Gastrocnemius medialis (tissue), 4 donors: ENCODE measurements at places on chromosomes 16 and 17. TPM values are rescaled to one million over a fixed set of nuclear protein-coding genes. Genes with fewer than 3 reads are reported as not detected.

- H3K4me1 ChIP-seq = no peaks in the 10 kb centered on the region
- H3K4me3 ChIP-seq = no peak overlapping the region
- H3K27ac ChIP-seq = no peak overlapping the region
- no peak for DNase-seq
- no peaks in the 10 kb centered on the region for H3K36me3 ChIP-seq
Observed at GRCh38 chr17:21358682-21359482, 17.3 kb upstream of the KCNJ12 start.

DNA sequence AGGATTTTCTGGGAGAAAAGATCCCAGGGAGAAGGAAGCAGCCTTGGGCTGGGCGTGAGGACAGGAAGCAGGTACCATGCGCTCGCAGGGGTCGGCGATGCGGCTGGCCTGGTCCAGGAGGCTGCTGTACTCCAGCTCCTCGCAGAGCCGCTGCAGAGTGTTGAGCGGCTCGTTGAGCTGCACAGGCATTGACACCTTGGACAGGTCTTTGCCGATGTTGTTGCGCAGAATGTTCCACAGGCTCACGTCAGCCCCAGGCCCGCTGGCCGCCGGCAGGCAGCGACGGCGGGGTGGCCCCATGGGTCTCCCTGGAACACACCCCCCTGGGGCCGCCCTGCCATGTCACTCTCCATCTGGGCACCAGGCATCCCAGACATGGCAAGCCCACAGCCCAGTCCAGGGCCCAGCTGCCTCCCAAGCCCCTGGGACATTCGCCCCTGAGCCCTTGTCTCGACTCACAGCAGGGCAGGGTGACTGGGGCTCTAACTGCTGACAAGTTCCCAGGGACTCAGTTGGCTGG lies 8.0 kb downstream of the OSBPL7 start:
- H3K36me3 ChIP-seq = peaks cover 45% of the 10 kb centered on the region
- no peak for DNase-seq
- H3K4me3 ChIP-seq = no peak overlapping the region
- H3K27me3 ChIP-seq = no peaks in the 10 kb centered on the region

DNA sequence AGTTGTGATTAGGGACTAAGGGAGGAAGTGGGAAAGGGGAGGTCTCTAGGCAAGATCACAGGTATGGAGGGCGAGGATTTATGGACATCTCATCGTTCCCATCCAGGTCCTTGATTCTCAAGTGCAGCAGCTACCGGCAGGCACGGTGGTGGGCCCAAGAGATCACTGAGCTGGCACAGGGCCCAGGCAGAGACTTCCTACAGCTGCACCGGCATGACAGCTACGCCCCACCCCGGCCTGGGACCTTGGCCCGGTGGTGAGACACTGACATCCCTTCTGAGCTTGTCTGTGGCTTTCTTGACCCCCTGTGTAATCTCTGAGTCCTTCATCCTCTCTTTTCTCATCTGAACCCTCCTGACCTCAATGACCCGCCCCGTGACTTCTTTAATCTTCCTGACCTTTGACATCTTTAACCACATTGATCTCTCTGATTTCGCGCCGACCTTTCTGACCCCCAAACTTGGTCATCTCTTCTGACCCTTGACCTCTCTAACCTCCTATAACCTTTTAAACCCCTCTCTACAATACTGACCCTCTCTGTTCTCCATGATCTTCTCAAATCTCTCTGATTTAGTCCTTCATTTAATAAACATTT lies 3.8 kb downstream of the PLD2 start:
- H3K4me1 ChIP-seq = peaks cover 29% of the 10 kb centered on the region
- DNase-seq = no peak
- H3K27me3 ChIP-seq = no peaks in the 10 kb centered on the region
- no peak overlapping the region for H3K4me3 ChIP-seq
- no peak overlapping the region for H3K27ac ChIP-seq
- no peaks in the 10 kb centered on the region for H3K36me3 ChIP-seq

DNA sequence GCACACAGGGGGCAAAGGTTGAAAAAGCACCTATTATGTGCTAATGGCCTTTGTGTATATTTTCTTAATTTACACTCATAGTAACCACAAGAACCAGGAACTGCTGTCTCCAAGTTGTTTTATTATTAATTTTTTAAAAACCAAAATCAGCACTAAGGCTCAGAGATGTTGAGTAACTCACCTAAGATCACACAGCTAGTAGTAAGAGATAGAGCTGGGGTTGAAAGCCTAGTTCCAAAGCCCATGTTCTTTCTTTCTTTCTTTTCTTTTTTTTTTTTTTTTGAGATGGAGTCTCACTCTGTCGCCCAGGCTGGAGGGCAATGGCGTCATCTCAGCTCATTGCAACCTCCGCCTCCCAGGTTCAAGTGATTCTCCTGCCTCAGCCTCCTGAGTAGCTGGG lies 75.3 kb downstream of the SDK2 start:
- DNase-seq = no peak
- H3K4me1 ChIP-seq = no peaks in the 10 kb centered on the region
- no peak overlapping the region for H3K4me3 ChIP-seq
- no peaks in the 10 kb centered on the region for H3K27me3 ChIP-seq

DNA sequence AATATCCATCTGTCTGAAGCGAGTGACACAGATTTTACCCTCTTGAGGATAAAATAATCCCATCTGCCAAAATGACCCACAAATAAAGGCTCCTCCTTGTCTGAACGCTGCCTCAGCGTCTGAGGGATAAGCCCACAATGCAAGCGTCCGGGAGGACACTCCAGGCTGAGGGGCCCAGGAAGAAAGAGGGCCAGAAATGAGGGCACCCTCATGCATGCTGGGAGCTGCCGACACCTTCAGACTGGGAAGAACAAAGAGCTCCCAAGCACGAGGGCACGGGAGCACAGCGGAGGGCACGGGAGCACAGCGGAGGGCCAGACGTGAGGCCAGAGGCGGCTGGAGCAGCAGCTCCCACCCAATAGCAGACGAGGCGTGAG lies 126.9 kb downstream of the ZNF778 start:
- peaks cover 41% of the 10 kb centered on the region for H3K4me1 ChIP-seq

- H3K4me1 ChIP-seq = no peaks in the 10 kb centered on the region
- no peaks in the 10 kb centered on the region for H3K36me3 ChIP-seq
- H3K27ac ChIP-seq = no peak overlapping the region
- no peak for DNase-seq
Observed at GRCh38 chr17:72379516-72379915, 258.7 kb downstream of the SOX9 start.

GRCh38 chr16:85412911-85413520 lies 200.1 kb upstream of the GSE1 start:
- H3K27me3 ChIP-seq = no peaks in the 10 kb centered on the region
- DNase-seq = peak; percentile 8
- no peaks in the 10 kb centered on the region for H3K36me3 ChIP-seq
- H3K27ac ChIP-seq = no peak overlapping the region
- H3K4me3 ChIP-seq = no peak overlapping the region

GRCh38 chr17:19728084-19728495 lies 11.7 kb upstream of the SLC47A2 start:
- no peaks in the 10 kb centered on the region for H3K27me3 ChIP-seq
- H3K4me1 ChIP-seq = peaks cover 34% of the 10 kb centered on the region
- no peak overlapping the region for H3K4me3 ChIP-seq
- no peaks in the 10 kb centered on the region for H3K36me3 ChIP-seq

GRCh38 chr16:57871456-57871855 lies 69.2 kb upstream of the KIFC3 start:
- no peaks in the 10 kb centered on the region for H3K4me1 ChIP-seq
- H3K36me3 ChIP-seq = no peaks in the 10 kb centered on the region
- H3K27me3 ChIP-seq = no peaks in the 10 kb centered on the region
- no peak overlapping the region for H3K27ac ChIP-seq

- no peaks in the 10 kb centered on the region for H3K36me3 ChIP-seq
- DNase-seq = no peak
- no peaks in the 10 kb centered on the region for H3K27me3 ChIP-seq
- peaks cover 12% of the 10 kb centered on the region for H3K4me1 ChIP-seq
- H3K4me3 ChIP-seq = no peak overlapping the region
- peak overlapping the region; percentile 68 for H3K27ac ChIP-seq
Observed at GRCh38 chr16:3645504-3646347, 8.8 kb upstream of the DNASE1 start.

GRCh38 chr17:56909742-56910508 lies 3.9 kb downstream of the TRIM25 start:
- peak; percentile 56 for DNase-seq
- peaks cover 51% of the 10 kb centered on the region for H3K4me1 ChIP-seq
- H3K27ac ChIP-seq = peak overlapping the region; percentile 85
- H3K36me3 ChIP-seq = no peaks in the 10 kb centered on the region

DNA sequence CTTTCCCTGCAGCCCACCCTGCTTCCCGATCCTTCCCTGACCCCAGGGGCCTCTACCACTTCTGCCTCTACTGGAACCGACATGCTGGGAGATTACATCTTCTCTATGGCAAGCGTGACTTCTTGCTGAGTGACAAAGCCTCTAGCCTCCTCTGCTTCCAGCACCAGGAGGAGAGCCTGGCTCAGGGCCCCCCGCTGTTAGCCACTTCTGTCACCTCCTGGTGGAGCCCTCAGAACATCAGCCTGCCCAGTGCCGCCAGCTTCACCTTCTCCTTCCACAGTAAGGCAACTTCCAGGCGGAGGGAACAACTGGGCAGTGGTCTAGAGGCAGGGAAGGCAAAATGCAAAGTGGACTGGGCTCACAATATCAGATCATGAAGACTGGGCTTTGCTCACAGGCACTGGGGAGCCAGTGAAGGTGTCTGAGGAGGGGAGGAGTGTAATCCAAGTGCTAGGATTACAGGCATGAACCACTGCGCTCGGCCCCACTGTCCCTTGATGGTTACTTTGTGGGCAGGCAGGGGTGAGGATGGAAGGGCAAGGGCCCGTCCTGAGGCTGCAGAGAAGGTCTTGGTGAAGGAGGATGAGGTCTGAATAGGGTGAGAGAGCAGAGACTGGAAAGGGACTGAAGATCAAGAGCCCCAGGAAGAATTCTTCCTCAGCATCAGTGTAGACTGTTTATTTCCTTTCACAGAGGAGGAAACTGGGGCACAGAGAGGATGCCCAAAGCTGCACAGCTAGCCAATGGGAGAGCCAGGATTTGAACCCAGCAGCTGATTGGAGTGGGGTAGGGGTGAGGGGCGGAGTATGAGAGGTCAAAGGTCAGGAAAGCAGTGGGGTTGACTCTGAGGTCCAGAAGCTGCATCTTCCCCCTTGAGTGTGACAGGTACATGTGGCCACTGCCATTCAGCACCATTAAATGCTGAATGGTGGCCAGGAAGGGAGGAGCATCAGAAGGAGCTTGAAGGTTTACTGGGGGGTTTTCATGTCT lies 16.5 kb upstream of the ADGRG3 start:
- H3K27me3 ChIP-seq = no peaks in the 10 kb centered on the region
- H3K4me3 ChIP-seq = no peak overlapping the region
- H3K36me3 ChIP-seq = no peaks in the 10 kb centered on the region
- peaks cover 4% of the 10 kb centered on the region for H3K4me1 ChIP-seq
- H3K27ac ChIP-seq = no peak overlapping the region
- DNase-seq = no peak

DNA sequence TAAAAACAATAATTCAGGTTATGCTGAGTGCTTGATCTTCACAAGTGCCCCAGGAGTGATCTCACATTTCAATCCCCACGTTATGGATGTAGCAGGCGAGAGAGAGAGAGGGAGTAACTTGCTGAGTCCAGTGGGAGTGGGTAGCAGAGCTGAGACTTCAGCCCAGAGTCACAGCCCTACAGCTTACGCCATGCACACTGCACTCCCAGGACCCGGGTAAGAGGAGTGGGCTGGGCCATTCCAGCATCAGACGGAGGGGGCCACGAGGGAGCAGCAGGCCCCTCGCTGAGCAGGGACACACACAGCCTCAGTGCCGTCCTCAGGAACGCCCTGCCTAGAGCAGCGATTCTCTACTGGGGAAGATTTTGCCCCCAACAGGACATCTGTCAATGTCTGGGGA lies 9.8 kb upstream of the KIF19 start:
- H3K27ac ChIP-seq = no peak overlapping the region
- no peaks in the 10 kb centered on the region for H3K27me3 ChIP-seq
- H3K36me3 ChIP-seq = no peaks in the 10 kb centered on the region
- DNase-seq = no peak

DNA sequence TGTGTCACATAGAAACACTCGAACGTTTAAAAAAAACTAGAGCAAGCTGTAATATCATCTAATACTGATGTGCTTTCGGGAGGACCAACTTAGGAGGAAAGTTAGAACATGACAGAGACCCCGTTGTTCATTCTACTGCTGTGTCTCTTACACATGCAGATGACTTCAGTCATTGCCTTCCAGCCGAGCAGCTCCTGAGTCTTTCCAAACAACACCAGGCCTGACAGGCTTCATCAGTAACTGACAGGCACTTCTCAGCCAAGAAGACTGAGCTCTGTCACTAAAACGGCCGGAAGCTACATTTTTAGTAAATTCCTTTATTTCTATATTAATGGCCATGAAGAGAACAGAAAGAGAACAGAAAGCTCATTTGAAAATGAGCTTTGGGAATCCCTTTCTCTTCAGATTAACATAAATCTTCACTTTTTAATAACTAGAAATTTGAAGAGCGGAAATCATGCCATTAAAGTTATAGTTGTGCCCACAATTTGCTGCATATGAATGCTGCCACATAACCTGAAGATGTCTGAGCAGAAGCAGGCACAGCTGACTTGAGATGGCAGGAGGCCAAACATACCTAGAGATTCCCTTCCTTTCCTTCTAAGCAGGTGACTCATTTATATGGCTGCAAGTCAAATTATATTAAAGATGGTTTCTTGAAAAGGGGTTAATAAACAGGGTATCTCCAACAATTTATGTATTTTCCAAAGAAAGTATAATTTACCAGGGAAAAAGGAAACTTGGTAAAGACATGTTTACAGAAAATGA lies 148.9 kb downstream of the ITFG1 start:
- no peaks in the 10 kb centered on the region for H3K27me3 ChIP-seq
- DNase-seq = no peak
- H3K4me3 ChIP-seq = no peak overlapping the region

DNA sequence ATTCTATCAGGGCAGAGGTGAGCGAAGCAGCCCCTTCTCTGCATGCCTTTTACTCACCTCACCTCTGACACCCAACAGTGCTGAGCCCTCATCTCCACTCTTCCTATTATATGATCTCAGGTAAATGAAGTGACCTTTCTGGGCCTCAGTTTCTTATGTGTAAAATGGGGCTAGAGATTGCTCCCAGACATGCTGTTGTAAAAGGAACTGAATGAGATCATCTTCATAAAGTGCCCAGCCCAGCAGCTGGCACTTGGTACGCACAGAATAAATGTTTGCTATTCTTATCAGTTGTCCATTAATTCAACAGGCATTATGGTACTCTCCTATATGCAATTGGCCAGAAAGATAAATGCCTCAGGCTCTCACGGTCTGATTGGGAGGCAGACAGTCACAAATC lies 4.5 kb upstream of the GALK1 start:
- no peak overlapping the region for H3K27ac ChIP-seq
- peaks cover 13% of the 10 kb centered on the region for H3K4me1 ChIP-seq

The DYNLRB2 gene
- total RNA-seq = not detected

The ZDHHC1 gene
- 4.4 TPM for total RNA-seq

The RNU2-1 gene
- not detected for total RNA-seq

The HOXB5 gene
- not detected for total RNA-seq

The KRTAP4-1 gene
- not detected for total RNA-seq

The SLC5A10 gene
- not detected for total RNA-seq
